ENCODE measurements at places on chromosomes 11 and 22.

DNA sequence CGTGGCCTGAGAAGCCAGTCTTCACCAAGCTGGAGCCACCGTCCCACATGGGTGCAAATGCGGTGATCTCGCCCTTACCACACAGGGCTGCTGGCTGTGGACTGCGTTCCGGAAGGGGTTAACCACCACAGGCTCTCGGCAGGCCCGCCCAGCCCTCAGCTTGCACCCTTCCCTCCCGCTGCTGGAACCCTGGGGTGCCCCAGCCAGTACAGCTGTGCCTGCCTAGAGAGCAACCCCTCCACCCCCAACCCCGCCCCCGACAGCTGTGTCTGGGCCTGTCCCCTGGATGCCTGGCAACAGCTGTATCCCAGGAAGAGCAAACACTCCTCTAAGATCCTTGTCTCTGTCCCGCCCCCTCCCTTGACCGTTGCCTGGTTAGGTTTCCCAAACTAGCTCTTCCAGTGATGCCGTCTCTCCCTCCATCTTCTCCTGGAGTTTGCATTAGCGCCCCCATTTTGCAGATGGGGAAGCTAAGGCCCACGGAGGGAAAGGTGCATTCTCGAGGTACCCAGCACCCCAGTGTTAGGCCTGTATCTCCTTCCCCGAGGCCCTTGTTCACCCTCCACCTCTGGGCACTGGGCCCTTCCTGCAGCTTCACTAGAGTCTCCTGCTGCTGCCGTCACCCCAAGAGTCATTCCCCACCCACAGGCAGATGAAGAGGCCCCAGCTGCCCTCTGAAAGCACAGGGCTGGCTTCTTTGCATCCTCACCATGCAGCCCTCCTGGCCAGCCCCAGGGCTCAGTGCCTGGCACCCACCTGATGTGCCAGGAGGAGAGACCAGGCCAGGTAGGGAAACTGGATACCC is 12.6 kb upstream of the COX8A start:
- no peak for DNase-seq

DNA sequence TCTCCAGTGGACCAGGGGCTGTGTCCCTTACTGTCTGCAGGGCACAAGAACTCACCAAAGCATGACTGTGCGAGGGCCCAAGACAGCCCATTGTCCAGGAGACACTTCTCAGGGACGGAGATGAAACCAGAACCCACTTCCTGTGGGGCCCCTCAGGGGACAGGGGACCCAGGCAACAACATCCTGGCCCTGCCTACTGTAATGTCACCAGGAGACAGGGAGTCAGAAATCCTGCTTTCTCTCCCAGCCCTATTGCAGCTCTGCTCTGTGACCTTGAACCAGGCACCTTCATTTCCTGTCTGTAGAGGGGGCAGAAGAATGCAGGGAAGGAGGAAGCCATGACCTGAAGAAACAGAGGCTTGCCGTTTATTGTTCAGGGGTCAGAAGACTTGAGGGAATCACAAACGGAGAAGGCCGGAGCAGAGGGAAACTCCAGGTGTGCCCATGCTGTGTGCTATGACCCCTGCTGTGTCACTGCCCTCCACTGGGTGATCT is 98.0 kb downstream of the NAT10 start:
- no peak for DNase-seq

GRCh38 chr11:116224889-116225200 is 547.9 kb downstream of the BUD13 start:
- DNase-seq = no peak

- DNase-seq = no peak
Measured at GRCh38 chr11:33263549-33263948, 6.4 kb downstream of the HIPK3 start.

DNA sequence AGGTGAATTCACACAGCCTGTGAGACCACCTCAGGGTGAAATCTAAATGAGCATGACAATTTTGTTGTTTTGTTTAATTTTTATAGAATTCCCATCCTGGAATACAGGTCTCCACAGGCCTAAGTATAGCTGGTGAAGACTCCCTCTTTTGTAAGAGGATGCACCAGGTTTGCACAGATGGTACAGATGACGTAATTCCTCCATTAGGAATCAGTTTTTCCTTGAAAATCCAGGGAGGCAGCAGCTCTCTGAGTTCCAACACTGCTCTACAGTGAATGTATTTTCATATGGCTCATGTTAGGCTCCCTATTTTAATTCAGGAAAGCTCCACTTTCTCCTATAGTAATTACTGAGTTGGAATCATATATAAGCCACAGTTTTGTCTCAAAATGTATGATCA is 47.2 kb downstream of the USP28 start:
- DNase-seq = no peak

- DNase-seq = no peak
Measured at GRCh38 chr11:17416492-17416891, 28.0 kb upstream of the KCNJ11 start.

DNA sequence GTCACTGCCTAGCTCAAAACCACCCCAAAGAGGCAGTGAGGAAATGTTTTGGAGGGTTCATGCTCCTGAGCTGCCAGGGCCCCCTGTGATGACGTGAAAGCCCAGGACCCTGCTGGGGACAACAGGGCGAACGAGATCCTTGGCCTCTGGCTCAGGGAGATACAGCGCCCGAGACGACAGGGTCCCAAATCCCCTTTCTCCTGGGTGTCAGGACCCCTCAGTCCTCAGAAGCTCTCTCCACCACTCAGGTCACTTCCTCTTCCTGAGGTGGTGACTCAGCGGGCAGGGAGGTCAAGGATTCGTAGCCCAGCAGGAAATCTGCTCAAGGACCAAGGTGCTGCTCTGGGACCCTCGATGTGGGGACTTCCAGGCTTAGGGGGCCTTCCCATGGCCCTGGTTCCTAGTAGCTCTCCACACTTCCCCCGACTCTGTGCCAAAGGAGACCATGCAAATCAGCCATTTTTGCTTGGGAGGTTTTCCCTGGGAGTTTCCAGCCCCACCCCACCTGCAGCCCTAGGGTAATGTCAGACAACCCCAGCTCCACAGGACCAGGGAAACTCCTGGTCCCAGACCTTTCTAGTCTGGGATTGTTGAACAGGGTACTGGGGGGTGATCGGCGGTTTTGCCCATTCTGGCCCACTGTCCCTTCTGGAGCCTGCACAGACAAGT is 12.8 kb downstream of the BCL9L start:
- no peak for DNase-seq

DNA sequence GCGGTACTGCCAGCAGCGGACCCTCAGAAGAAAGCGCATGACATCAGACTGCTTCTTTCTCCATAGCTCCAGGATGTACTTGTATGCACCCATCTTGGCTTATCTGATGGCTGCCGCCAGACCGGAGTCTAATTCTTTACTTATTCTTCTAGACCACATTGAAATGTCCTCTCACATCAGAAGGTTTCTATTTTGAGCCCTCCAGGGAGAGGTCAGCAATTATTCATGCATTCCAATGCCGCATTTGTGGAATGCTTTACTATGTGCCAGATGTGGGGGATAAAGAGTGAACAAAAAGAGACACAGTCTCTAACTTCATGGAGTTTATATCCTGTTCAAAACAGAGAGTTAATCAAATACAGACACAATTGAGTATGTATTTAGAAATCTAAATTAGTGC is 230.1 kb downstream of the MIAT start:
- DNase-seq = no peak

Data from GM12864 (cell line).